ENCODE measurements at places on chromosomes 1 and 21.

- DNase-seq = peak; percentile 53
These were observed at the start of gene AGL for GRCh38 chr1:99849744-99850458. Gene AGL (plus strand): TSS chr1:99850361. CDS start chr1:99851043, 682 bp downstream.

- DNase-seq = no peak
These were observed 65.9 kb downstream of the KCNK1 start for GRCh38 chr1:233679591-233680373.

DNA sequence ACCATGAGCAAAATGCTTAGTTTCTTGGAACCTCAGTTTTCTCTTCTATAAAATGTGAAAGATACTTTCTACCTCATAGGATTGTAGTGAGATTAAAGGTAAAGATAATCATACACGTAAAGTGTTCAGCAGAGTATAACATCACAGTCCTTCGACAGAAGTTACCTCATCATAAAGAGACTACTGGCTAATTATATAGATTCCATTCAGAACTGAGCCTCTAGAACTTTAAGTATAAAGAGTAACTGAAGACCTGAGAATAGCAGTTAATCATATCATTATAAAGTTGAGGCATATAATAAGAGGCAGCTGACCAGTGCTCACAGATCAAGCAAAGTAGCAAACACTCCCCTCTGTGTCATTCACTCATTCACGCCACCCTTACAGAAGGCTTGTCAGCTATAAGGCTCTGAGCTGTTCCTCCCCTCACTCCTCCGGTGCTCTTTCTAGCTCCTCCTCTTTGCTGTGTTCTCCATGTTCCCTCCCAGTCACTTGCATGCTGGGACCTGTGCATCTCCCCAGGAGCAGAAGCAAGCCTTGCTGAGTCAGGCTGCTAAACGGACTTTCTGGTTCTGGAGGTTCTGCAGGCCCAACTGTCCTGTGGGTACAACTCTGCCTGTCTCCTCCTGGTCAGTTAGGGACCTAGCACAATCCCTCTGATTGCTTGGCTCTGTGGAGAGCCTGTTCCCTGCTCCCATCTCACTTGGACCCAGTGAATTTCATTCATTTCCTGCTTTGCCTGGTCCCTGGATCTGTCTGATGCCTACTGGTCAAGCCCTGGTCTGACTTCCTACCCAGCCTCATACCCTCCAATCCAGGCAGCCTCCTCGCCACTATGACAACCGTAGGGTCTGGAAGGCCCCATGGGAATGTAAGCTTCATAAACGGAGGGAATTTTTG is 28.3 kb upstream of the LY9 start:
- DNase-seq = no peak

DNA sequence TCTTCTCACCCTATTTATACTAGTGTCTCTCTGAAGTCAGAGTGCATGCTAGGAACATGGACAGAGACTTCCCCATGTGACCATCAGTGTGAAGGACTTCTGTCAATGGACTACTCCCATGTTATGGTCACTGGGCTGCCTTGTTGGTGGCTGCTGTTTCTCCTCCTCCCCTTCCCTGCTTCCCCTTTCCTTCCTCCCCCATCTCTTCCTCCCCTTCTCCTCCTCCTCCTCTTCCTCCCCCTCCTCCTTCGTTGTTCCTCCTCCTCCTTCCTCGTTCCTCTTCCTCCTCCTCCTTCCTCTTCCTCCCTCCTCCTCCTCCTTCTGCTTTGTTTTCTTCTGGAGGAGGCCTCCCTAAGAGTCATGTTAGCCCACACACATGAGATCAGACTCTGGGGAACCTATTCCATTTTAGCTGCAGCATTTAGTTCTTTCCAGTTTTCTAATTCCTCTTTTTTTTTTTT is 35.8 kb downstream of the IER5 start:
- DNase-seq = no peak

GRCh38 chr1:109148987-109149561 is 35.2 kb downstream of the ELAPOR1 start:
- DNase-seq = no peak

GRCh38 chr1:242828828-242829227 is 304.3 kb upstream of the PLD5 start:
- DNase-seq = no peak

- DNase-seq = no peak
These were observed 7.1 kb downstream of the TCP10L start for GRCh38 chr21:32578107-32578691.

DNA sequence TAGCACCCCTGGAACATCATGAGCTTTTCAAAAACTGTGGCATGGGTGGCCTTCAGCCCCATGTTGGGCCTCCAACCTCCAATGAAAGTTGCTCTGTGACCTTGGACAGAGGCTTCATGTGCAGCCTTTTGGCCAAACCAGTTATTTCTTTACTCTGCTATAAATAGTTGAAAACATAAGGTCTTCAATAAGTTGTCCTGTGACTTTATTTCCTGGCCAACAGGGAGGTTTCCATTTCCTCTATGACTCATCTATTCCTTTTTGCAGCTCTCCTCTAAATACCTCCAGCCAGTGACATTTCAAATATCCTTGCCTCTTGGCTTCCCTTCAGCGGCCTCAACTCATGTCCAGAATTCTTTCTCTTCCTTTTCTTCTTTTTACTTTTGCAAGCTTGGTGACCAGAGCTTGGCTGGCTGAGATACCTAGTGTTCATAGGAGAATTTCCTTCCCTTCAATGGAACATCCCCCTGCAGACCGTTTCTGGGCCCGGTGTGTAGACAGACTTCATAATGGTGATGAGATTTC is 22.7 kb upstream of the TRIM67 start:
- no peak for DNase-seq

GRCh38 chr1:224448453-224449017 is 13.9 kb upstream of the WDR26 start:
- DNase-seq = no peak

DNA sequence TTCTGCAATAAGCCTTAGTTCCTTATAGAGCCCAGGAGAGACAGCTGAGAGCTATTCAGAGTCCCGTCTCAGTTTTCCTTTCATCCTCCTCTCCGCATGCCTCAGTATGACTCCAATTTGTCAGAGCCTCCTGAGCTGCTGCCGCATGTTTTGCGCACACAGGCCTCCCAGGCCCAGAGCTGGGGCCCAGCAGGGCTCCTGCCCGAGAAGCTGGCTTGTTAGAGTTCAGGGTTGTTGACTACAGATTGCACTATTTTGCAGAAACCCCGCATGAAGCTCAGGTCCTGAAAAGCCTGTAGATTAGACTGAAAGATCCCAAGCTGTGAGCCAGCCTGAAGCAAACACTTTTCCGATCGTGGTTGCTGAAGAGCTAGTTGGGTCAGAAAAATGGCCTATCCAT is 51.5 kb downstream of the IGSF5 start:
- no peak for DNase-seq
